ENCODE measurements at places on chromosomes 5 and 9. TPM values are rescaled to one million over a fixed set of nuclear protein-coding genes. Genes with fewer than 3 reads are reported as not detected.

ORM1 gene
- total RNA-seq, result 397 TPM

PKD2L2 gene
- total RNA-seq, result not detected

GLRX gene
- 57.8 TPM for total RNA-seq

TMC1 gene
- not detected for total RNA-seq

EMB gene
- 9.8 TPM for total RNA-seq

SH3GL2 gene
- total RNA-seq, result 5.0 TPM

MCC gene
- total RNA-seq, result 22.0 TPM

MED22 gene
- total RNA-seq, result 18.8 TPM

C7 gene
- 43.5 TPM for total RNA-seq

MORN5 gene
- total RNA-seq, result not detected

NMUR2 gene
- not detected for total RNA-seq

OTP gene
- not detected for total RNA-seq

SMIM33 gene
- total RNA-seq, result not detected

GLT6D1 gene
- total RNA-seq, result 0.20 TPM

ENHO gene
- 1.5 TPM for total RNA-seq

RPP25L gene
- 30.0 TPM for total RNA-seq

STPG3 gene
- total RNA-seq, result not detected

GADD45G gene
- total RNA-seq, result 14.7 TPM

LIX1 gene
- total RNA-seq, result 4.7 TPM

HSPB3 gene
- total RNA-seq, result 1.8 TPM

PCDHGA3 gene
- total RNA-seq, result not detected

COL5A1 gene
- total RNA-seq, result 342 TPM

BTNL8 gene
- 19.1 TPM for total RNA-seq

FOXI1 gene
- not detected for total RNA-seq

FOXD4L6 gene
- not detected for total RNA-seq

ANXA1 gene
- total RNA-seq, result 245 TPM

Measured in hepatocyte (in vitro differentiated cells).